ENCODE measurements at places on chromosomes 6 and 20.

DNA sequence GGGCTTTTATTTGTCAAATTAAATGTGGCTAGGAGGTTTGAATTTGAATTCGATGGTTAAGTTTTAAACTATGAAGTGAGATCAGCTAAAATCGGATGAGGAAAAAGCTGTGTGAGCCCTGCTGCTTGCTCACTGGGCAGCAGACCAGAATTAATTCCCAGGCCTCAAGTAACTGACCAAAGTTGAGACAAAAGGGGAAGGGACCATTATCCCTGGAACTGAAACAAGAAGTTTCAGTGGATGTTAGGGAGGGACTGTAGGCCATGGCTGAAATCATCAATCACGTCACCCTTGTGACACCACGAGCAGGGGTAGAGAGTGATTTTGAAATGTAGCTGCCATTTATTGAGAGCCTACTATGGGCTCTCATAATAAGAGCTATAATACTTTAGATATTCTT is 7.0 kb upstream of the PRSS35 start:
- no peak for DNase-seq

DNA sequence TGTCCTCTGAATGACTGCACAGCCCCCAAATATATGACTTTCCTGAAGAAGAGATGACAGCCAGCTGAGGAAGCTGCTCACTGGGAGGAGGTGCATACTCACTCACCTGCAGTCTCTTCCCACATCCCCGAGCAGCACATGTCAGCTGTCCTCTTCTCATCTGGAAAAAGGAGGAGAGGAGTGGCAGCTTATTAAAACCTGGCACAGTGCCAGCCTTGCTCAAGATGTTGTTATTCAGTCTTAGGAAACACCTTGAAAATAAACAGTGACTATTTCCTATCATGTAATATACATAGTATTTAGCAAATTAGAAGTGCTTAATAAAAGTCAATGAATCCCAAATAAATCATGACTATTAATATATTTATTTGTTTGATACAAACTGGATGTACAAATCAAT is 232.9 kb downstream of the EPM2A start:
- DNase-seq = peak; percentile 13

- no peak for DNase-seq
These were observed 19.7 kb upstream of the TM9SF4 start for GRCh38 chr20:32089637-32090362.

GRCh38 chr6:25815194-25815593 is 16.7 kb downstream of the SLC17A1 start:
- DNase-seq = no peak

DNA sequence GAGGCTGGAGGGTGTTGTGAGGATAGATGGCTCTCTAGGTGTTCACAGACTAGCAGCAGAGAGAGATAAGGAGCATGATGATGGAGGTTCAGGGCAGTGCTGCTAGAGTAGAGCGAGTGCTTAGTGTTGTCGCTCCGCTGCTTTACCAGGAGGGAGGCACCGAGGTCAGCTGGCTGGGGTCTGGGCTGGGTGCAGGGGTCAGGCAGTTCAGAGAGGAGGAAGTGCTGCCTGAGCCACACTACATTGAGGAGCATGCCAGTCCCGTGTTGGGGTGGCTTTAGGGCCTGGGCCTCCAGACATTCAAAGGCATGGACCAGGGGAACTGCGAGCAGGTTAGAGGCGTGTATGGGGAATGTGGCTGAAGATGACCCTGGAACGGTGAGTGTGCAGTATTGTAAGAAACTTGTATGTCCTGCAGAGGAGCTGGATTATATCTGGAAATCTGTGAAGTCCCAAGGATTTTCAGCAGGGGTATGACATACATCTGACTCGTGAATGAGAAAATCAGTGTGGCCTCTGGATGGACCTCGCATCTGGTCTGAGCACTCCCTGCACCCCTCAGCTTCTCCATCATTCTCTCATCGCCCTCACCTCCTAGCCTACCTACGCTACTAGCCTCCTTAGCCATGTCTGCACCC is 66.9 kb downstream of the IGF2R start:
- no peak for DNase-seq

DNA sequence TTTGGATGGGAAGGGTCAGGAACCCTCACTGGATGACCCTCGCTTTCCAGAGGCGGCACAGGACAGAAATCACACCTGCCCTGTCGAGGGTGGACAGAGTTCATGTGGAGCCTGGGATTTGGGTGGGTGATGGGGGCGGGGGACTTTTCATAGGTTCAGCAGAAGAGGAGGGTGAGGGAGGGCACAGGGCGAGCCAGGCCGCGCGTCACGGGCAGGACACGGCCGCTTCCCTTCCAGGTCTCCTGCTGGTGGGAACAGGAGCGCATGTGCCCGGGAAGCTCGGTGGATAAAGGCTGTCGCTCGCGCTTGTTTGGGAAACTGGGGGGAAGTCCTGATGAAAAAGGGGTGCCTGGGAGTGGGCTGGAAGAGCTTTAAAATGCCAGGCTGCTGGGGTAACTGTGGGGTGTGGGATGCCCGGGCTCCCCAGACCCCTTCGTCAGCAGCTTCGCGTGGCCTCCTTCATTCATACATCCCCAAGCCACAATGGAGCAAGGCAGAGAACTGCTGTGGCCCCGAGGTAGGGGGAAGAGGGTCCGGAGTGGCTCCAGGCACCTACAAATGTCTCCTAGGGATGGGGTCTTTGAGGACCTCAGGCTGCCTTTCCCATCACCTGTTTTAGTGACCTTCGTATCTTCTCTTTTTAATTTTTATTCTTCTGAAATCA is 102.2 kb downstream of the DACT2 start:
- no peak for DNase-seq

DNA sequence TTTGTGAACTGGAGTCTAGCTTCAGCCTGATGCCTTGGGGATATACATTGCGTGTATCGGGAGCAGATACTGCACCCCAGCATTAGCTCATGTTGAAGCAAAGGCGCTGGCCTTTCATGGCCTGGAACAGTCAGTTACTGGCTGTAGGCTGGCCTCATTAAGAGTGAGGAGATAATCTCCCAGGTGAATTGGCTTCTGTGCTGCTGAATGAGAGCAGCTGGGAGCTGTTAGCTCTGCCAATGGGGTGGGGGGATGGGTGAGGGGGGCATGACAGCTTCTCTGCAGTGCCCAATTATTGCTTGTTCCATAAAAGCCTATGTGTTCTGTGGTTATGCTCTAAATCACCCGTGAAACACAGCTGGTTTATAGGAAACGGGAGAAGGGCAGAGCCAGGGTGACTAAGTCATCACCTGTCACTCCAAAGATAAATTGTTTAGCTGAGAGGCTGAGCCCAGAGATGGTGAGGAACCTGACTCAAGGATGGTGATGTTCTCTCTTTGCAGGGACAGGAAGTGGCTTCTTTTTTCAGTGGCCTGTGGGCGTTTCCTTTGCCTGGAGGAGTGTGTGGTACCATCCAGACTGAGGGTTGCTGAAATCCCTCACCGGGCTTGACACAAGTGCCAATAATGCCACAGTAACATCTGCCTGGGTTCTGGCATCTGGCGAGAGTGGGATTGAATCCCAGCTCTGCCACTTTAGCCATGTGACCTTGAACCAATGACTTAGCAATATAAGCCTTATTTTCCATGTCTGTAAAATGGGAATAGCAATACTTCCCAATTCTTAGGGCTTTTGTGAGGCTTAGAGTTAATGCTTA is 170.8 kb downstream of the BCAS1 start:
- peak; percentile 99 for DNase-seq

- no peak for DNase-seq
These were observed 3.8 kb downstream of the ZNF334 start for GRCh38 chr20:46509523-46509922.

- DNase-seq = no peak
These were observed 336 bp upstream of the SMPDL3A start for GRCh38 chr6:122788663-122789181.

GRCh38 chr6:7909323-7910276 is 988 bp downstream of the TXNDC5 start:
- peak; percentile 60 for DNase-seq

DNA sequence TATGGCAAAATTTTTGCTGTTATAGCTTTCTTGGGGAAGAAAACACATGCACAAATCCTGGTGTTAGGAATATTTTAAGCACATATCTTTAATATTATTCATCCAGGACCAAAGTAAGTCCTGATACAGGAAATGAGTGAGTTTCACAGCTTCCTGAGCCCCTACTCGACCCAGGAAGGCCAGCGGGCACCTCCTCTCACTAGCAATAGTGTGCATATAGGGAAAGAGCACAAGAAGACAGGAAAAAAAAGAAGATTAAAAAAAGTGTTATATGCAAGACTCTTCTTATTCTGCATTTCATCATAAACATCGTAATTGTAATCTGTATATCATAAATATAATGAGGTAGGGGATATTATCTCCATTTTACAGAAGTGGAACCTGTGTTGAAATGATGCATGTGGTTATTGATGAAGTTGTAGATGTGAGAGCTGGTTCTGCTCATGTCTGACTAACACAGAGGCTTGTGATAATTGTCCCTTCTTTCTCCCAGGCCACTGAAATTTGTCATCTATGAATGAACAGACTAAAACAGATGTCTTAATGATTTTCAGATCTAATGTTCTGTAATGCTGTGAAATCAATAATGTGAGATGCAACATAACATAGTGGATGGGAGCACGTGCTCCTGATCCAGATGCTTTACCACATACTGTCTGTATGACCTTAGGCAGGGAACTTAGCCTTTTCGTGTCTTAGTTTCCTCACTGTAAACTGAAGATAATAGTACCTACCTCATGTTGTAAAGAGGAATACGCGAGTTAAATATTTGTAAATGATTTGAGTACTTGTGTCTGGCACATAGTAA is 101.2 kb downstream of the MYO6 start:
- DNase-seq = peak; percentile 29

DNA sequence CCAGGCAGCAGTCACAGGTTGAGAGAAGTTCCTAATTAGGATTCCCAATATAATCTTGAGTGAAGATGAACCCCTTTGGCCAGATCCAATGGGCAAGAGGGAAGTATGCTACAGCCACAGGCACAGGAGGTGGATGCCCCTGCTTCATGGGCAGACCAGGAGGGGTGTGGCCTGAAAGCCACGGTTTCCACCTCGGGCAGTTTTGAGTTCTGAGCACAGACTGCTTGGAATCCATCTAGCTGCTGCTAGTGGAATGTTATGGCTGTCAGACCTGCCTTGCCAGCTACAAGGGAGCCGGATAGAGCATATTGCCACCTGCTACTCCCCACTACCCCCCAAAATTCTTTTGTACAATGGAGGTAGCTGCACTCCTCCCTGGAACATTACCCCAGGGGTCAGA is 672.9 kb downstream of the HACE1 start:
- no peak for DNase-seq

- DNase-seq = no peak
These were observed 84.5 kb downstream of the PSMG4 start for GRCh38 chr6:3343089-3343883.

DNA sequence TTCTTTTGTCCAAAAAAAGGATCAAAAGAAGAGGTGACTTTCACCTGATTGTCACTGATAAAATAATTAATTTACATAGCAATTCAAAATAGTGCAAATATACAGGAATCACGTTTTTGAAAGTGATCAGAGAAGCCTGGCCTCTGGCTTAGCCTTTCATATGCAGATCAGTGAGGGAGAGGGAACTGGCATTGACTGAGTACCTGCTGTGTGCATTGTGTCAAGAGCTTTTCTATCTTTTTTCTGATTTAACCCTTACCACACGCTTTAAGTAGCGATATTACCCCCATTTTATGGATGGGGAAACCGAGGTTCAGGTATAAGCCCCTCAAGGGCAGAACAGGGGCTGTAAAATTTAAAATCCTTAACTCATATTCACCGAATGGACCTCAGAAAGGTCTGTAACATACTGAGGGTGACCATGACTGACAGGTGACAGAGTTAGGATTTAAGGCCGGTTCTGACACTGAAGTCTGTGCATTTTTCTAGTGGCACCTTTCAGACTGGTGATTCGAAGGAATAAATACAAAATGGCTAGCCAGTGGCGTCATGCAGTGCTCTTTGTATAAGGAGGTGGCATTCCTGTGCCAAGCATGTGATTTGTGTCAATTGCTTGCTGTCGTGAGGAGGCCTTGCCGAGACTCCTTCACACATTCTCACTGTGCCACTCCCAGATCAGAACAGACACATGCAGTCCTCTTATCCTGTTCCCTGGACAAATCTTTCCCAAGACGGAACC is 310.2 kb downstream of the TSHZ2 start:
- no peak for DNase-seq

DNA sequence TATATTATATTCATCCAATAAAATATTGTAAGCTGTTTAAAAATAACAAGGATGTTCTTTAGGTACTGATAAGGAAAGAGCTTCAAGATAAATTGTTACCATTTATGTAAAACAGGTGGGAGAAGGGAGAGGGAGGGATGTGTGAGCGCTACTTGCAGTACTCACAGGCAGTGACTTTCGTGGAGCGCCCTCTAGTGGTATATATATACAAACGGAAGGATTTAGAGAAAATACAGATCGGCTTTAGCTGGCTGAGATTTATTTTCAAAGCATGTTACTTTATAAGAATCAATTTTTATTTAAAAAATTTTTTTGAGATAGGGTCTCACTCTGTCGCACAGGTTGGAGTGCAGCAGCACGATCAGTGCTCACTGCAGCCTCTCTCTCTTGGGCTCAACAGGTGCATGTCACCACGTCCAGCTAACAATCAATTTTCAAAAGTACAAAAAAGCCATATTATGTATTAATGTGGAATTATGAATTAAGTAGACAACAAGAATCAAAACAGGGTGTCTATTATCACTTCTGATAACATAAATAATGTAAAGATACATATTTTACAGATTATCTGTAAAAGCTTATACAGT is 3.3 kb upstream of the MOG start:
- peak; percentile 81 for DNase-seq

DNA sequence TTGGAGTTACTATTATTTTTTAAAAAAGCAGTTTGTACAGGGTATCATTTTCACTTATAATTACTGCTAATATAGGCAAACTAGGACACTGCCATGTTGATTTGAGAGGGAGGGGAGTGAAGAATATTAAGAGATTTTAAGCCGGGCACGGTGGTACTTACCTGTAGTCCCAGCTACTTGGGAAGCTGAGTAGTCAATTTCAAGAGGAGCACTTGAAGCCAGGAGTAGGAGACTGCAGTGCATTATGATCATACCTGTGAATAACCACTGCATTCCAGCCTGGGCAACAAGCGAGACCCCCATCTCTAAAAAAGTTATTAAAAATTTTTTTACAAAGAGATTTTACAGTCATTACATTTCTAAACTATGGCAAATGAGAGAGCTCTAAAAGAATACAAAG is 35.7 kb downstream of the ADAT2 start:
- no peak for DNase-seq

- no peak for DNase-seq
These were observed 126.5 kb upstream of the CDYL start for GRCh38 chr6:4649728-4650127.

DNA sequence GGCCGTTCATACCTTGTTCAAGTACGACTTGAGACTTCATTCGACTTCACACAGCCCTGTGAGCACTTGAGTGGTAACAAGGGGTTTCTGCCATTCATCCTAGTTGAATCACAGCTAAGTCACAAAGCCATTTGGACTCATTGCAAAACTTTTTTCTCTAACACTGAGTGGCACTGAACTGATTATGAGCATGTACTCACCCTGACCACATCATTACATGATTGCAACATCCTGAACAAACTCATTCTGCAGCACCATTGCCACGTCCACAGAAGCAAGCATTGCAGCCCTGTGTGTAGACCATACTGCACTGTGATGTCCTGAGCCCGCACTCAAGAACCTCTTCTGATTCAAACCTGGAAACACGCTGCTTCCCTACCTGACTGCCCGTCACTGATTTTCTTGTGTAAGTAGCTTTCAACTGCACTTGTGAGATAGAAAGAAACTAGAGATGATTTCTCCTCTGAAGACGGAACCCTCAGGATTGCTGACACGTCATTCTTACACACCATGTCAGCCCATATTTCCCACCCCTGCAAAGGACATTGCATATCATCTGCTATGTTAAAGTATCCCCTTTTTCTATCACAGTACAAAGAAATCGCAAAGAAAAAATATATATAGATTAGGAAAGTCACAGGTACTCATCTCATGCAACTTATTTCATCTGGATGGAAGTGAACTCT is 81.6 kb downstream of the C6orf118 start:
- peak; percentile 23 for DNase-seq
